ENCODE measurements at places on chromosomes 11 and 22.

GRCh38 chr11:45087086-45087899 is 59.1 kb upstream of the PRDM11 start:
- no peak for DNase-seq

DNA sequence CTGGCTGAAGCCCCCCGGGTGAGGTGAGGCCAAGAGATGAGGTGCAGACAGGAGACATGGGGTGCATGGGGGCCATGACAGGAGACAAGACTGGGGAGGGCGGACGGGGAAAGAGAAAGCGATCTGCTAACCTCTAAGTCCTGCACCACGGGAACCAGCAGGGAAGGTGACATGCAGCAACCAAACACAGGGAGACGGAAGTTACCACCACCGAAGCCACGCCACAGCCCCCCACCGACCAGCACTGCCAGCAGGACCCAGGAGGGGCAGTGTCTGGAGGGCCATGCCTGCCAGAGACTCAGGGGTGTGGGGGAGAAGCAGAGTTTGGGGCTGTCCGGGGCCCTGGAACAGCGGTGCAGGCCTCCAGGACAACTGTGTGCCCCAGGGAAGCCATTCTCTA is 14.1 kb upstream of the RASL10A start:
- DNase-seq, result no peak

- no peak for DNase-seq
Observed at GRCh38 chr11:70201882-70202861, 924 bp upstream of the FADD start.

GRCh38 chr11:72132646-72133045 is 2.9 kb upstream of the FOLR3 start:
- DNase-seq, result no peak

DNA sequence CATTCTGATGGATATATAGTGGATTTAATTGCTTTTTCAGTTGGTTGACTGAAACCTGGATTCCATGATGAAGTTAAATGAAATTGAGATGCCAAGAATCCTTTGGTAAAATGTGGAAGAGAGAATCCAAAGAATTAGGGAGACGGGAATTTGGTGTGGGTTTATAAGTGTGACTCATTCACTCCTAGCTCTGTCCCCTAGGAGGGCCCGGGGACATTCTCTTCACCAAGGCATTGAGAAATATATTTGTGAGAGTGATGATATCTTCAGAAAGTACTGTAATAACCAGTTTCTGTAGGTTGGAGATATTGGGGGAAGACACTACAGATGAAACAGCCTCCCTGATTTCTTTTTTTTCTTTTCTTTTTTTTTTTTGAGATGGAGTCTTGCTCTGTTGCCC is 13.6 kb upstream of the PHOX2A start:
- DNase-seq, result no peak

- no peak for DNase-seq
Observed at GRCh38 chr11:33773404-33773986, 825 bp downstream of the FBXO3 start.

- no peak for DNase-seq
Observed at GRCh38 chr22:27490080-27490479, 311.5 kb downstream of the MN1 start.

DNA sequence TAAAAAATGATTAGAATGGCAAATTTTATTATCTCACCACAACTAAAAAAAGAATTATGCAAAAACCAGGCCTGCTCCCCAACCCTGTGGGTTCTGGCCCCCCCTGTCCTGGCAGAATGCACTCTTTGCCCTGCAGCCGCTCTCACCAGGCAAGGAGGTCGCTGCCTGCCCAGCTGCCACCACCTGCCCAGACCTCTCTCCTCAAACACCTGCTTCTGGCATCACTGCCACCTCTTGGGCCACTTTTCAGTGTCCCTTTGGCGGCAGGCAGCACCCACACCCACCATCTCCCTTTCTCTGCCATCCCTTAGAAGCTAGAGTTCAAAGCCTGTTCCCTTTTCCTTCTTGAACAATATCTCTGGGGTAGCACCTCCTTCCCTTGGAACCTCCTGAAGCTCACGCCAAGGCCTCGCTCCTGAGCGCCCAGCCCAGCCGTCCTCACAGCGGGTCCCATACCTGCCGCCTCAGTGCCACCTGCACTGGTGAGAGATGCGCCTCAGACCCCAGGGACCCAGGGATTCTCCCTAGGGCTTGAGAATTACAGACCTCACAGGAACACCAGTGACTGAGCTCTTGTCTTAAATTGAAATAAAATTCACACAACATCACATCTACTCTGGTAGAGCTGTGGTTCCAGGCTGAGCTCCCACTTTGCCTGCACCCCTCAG is 44.6 kb downstream of the SGSM3 start:
- no peak for DNase-seq

- DNase-seq, result no peak
Observed at GRCh38 chr11:76768088-76768908, 14.9 kb upstream of the TSKU start.

DNA sequence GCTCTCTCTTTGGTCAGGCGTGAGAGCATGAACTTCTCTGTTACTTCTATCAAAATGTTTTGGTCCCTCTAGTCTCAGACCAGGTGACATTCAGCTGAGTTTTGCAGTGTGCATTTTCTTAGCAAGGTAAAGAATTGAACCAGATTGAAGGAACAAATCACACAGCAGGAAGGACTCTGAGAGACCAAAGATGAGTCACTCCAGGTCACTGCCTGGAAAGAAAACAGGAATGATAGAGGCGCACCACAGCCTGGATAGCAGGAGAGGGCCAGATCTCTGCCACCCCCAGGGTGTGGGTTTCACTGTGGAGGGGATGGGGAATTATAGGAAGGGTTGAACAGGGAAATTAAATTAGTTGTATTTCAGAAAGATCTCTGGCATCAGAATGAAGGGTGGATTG is 788.3 kb downstream of the NTM start:
- DNase-seq, result peak; percentile 9

- DNase-seq, result no peak
Observed at GRCh38 chr11:68751331-68751856, at the start of gene TESMIN. Gene TESMIN (minus strand): TSS chr11:68751520. CDS start chr11:68750660, 860 bp downstream.

GRCh38 chr11:96036863-96037262 is 113.0 kb upstream of the MTMR2 start:
- DNase-seq, result no peak

GRCh38 chr11:117606211-117606610 is 190.8 kb downstream of the DSCAML1 start:
- DNase-seq, result no peak

GRCh38 chr11:128181088-128181480 is 406.3 kb downstream of the ETS1 start:
- DNase-seq, result no peak

DNA sequence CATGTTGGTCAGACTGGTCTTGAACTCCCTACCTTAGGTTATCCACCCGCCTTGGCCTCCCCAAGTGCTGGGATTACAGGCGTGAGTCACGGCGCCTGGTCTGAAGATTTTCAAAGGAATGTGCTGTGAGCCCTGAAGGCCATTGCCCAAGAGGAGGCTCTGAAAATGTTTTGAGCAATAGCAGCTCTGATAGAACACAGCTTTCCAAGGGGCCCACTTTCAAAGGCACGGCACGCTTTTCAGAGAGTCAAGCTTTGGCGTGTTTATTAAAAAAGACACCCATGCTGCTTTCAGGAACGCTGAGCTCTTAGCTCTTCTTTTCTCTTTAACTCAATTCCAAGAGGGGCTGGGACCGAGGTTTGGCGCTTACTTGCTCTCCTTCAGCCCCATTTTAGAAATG is 73.8 kb upstream of the CDON start:
- no peak for DNase-seq

- DNase-seq, result no peak
Observed at GRCh38 chr22:23684026-23684425, 6.8 kb upstream of the RGL4 start.

DNA sequence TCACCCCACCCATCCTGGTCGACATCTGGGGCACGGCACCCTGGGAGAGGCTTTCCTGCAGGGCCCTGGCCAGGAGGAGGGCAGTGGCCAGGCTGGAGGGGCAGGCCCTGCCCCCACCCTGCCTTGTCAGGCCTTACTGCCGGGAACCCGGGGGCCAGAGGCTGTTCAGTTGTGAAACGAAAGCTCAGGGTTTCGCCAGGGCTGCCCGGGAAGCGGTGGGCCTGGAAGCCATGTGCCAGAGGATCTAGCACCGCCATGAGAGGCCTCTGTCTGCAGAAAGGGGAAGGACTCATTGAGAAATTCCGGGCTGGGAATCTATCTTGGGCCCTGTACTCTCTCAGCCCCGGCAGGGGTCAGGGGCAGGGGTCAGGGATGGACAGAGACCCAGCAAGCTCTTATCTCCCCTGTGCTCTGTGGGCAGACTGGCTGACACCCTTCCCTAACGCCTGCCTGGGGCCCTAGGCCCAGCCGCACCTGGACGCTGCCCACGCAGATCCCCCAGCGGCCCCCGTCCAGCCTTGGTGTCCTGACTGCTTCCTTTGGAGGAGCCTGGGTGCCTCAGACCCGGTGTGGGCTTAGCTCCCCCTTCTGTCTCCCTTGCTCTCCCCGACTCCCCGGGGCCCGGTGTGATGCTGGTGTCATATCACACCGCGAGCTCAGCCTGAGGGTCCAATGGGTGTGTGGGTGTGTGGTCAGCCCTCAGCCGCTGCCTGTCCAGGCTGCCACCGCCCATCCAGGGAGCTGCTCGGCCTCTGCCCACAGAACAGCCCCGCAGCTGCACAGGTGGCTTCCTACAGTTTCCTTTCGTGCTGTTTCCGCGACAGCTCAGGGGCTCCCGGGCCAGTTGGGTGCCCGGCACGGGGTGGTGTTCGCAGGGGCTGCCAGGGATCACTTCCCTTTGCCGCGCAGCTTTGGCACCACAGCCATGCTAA is 6.5 kb downstream of the PIM3 start:
- DNase-seq, result no peak

DNA sequence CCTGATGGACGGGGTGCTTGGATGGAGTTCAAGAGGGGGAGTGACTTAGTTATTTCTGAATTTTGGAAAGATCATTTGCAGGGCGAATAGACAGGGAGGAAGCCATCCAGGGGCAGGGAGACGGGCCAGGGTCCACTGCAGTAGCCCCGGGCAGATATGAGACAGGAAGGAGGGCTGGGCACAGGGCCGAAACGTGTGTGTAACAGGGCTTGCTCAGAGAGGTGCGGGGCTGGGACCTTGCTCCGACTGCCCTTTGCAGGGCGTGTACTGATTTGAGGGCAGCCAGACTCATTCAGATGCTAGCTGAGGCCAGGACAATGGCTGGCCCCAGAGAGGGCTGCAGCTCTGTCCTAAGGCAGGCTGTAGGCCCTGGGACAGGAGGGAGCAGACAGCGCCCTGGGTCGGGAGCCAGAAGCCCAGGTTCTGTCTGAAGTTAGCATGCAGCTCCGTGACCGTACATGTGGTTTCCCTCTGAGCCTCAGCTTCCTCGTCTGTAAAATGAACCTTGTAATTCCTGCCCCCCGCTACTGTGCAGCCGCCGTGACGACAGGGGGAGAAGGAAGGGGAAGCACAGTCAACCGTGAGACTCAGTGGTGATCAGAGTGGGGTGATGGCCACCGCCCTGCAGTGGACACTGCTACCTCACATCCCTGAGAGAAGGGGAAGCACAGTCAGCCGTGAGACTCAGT is 103.4 kb downstream of the PHF21B start:
- no peak for DNase-seq

GRCh38 chr22:27157666-27158370 is 500.4 kb downstream of the MIAT start:
- no peak for DNase-seq

- no peak for DNase-seq
Observed at GRCh38 chr11:116736763-116737162, 36.0 kb downstream of the BUD13 start.

DNA sequence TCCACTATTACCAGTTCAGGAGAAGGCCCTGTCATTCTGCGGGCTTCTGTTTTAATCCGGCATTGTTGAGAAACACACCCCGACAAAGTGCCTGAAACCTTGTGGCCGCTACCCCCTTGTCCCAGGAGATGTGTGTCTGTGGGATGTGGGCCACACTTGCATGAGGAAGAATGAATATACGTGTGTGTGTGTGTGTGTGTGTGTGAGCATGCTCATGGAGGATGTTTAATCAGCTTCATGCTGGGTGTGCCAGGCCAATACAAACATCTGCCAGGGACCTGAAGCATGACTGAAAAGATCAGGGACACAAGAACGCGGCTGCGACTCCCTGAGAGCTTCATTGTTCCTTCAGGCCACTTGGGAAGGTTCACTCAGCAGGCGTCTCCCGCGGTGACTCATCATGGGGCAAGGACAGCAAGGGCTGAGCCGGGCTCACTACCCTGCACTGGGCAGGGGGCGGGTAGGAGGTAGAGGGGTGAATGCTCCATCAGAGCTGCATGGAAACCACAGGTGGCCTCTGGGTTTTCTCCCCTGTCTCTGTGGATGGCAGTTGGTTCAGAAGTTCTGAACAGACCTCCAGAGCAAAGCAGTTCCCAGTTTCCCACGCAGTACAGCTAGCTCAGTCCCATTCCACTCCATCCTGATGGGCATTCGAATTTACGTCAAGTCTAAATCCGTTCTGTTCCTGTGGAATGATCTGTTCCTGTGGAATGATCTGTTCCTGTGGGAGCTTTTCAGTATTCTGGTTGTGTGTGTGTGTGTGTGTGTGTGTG is 7.0 kb upstream of the MALAT1 start:
- peak; percentile 84 for DNase-seq

GRCh38 chr11:93945596-93945995 is 75.6 kb upstream of the HEPHL1 start:
- DNase-seq, result no peak

DNA sequence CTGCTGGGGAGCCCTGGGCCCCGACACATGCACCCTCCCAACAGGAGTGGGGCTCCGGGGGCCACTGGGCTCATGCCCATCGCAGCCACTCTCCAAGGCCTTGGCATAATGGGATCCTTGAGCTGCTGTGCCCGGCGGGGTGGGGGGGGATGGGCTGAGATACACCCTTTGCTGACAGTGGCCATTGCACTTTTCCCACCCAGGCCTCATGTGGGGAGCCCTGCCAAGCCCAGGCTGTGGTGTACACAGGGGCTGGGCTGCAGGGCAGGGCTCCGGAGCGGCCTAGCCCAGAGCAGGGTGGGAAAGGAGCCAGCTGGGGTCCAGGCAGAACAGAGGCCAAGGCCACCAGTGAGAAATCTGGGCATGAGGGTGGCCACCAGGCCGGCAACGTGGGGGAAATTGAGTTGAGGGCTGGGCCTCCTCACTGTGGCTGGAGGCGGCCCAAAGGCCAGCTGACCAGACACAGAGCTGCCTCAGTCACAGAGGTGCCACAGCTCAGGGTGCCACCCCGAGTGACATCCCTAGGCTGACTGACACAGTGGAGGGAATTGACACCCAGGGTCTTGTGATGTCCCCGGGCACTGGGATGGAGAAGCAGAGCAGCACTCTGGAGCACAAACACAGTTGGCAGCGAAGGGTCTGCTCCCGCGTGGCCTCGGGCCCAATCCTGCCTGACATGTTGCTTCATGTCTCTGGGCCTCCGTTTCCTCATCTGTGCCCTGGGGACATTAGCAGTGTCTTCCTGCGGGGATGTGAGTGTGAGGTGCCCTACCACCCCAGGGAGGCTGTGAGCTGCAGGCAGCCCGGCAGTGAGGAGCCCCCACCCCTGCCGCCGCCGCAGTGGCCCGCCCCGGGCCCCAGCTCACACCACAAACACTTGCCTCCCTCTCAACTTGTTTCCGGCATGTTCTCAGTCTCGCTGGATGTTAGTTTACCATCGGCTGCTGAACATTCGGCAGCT is 30.4 kb downstream of the RTN4R start:
- no peak for DNase-seq

- DNase-seq, result no peak
Observed at GRCh38 chr11:113998574-113998973, 23.7 kb downstream of the HTR3A start.

GRCh38 chr22:21837248-21837979 is 30.0 kb downstream of the MAPK1 start:
- DNase-seq, result peak; percentile 69
